ENCODE measurements at places on chromosomes 6 and 20.

DNA sequence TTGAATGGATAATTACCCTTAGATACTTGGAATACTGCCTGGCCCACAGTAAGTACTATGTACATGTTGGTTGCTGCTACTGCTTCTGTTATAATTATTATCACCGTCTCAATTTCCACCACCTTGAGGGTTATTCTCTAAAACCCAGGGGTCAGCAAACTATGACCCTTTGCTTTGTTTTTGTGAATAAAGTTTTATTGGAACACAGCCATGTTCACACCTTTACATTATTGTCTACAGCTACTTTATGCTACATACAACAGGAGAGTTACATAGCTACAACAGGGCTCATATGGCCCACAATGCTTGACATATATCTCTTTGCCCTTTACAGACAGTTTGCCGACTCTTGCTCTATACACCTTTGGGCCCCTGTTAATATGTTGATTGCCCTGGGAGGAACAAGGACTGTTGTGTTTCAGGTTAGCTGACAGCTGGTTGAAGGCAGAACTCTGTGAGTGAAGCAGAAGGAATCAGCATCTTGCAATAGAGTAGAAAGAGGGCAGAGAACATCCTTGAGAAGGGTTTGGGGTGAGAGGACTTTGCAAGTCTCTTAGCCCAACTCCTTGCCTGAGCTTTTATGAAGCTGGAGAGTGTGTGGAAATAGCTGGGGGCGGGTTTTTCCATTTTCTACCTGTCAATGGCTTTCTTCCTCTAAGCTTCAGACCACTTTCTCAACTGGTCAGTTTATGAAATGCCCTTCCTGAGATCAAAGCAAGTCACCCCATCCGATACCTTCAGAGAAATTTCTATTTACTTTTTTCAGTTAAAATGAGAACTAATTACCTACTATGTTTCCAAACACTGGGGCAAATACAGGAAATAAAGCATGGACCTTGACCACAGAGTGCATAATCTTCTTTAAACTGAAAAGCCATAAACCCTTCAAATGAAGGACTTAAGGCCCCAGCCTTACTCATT is 3.5 kb upstream of the MEP1A start:
- no peak for DNase-seq

GRCh38 chr20:32885952-32886351 is 27.2 kb downstream of the EFCAB8 start:
- DNase-seq: no peak

GRCh38 chr6:18118330-18118729 is 4.1 kb downstream of the NHLRC1 start:
- DNase-seq: no peak

DNA sequence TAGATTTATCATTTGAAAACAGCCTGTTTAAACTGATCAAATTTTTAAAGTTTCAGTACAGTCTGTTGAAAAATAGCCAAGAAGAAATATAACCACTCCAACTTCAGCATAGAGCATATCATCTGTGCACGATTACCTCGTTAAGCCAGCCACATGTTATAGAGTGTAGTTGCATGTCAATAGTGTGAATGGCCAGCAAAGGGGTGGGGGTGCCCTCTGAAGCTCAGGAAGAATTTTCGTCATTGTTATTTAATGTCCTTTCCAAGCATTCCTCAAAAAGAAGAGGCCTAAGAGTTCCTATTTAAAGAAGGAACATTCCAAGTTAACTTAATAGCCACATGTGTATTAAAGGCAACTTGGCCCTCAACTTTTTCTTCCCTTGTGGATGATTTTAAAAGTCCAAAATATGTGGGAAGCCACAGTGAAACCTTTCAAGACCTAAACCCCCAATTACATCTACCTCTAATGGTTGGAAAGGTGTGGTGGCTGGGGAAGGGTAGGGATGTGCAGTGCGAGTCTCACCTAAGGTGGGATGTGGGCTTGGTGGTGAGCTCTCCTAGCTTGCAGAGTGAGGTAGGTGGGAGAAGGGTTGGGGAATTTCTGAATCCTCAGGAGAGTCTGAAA is 1.8 kb upstream of the CCN2 start:
- DNase-seq: no peak

DNA sequence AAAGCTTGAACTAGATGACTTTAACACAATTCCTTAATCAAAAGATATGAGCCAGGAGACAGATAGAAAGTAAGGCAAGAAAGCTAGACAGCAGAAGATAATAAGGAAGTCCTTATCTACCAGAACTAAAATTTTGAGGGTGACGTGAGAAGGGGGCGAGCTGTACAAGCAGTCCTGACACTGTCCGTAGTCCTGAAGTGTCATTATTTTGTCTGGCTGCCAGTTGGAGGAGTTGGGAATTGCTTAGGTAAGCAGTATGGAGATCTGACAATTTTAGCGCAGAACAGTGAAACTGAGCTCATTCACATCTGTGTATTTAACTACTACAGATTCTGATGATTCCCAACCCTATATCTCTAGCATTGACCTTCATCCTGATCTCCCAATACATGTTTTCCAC is 25.8 kb upstream of the CEP85L start:
- DNase-seq: no peak

DNA sequence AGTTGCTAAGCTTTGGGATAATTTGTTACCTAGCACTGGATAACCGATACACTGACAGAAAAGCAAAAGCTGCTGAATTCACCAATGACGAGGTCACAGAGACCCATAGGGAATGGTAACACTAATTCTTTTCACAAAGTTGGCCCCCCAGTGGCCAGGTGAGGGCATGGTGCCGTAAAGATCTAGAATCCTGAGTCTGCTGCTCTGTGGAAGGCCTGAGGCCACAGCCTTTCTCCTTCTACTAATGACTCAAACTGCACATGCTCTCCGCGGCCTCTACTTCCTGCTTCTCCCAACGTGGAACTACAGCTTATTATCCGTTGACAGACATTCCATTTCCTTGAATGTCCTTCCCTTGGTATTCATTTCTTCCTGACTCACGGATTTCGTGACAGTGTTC is 127.1 kb downstream of the OPRM1 start:
- DNase-seq: no peak

DNA sequence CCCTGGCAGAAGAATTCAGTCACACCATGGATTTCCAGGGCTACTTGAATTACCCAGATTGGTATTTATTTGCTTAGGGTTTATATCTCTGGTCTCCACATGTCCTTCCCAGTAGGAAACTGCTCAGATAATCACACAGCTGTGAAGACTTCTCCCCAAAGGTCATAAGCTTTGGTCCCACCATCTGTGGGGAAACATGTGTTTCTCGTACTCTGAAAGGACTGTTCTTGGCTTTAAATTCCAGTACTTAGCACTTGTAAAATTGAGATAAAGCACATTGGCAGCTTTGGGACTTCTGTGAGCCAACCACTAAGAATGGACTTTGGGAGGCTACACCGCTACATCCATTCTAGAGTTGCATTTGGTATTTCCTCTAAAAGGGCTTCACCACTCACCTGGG is 205.3 kb upstream of the FOXA2 start:
- no peak for DNase-seq

GRCh38 chr6:112592159-112592558 is 245.0 kb downstream of the RFPL4B start:
- DNase-seq: no peak

GRCh38 chr6:169726963-169727362 is 2.7 kb upstream of the PHF10 start:
- DNase-seq: no peak

DNA sequence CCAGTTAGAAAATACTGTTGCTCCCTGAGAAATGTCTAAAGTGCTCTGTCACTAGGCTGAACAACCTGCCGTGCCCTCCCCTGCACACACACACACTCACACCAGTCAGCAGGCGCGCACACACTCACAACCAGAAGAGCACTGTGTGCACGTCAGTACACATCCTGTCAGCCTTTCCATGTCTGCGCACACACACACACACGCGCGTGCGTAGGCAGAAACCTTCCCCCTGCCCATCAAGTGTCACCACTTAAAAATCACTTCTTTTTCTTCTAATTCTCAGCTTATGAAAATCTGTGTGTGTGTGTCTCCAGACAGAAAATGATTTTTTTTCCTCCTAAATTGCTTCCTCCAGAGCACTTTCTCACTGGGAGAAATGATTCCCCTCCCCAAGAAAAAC is 100.3 kb downstream of the EDN3 start:
- no peak for DNase-seq

- DNase-seq: no peak
Measured at GRCh38 chr20:61965606-61966491, 99.8 kb downstream of the TAF4 start.

- no peak for DNase-seq
Measured at GRCh38 chr6:22081709-22082108, 215.1 kb downstream of the PRL start.
